ENCODE measurements at places on chromosomes 5 and 9.

DNA sequence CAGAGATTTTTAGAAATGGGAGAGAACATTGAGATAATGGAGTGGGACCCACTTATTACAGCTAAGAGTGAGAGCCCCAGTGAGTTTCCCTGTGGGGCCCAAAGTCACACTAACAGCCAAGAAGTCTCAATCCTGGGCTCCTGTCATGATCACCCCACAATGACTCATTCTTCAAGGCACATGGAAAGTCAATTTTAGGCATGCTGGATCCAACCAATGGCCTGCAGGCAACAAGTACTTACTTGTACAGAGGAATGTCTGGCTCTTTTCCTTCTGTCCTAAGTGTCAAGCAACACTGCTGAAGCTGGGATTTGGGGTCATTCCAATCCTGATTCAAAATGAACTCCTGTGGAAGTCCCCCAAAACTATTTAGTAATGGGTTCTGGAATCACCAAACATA is 123.1 kb downstream of the DROSHA start:
- DNase-seq: no peak

DNA sequence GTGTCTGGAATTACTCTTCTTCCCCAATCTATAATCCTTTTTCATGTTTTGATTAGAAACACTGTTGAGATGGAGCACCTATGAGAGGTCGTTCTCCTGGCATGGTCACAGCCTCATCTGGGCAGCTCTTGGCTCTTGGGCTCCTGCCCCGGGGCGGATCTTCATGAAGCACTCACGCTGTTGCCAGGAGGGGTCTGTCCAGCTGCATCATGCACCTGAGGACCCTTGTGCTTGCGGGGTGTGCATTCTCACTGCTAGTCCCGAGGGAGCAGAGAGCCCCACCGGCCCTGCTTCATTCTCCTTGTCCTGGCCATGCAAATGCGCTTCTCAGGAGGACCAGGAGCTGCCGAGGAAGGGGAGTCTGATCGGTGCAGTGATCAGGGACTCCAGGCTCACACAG is 117.6 kb upstream of the S1PR3 start:
- DNase-seq: no peak

DNA sequence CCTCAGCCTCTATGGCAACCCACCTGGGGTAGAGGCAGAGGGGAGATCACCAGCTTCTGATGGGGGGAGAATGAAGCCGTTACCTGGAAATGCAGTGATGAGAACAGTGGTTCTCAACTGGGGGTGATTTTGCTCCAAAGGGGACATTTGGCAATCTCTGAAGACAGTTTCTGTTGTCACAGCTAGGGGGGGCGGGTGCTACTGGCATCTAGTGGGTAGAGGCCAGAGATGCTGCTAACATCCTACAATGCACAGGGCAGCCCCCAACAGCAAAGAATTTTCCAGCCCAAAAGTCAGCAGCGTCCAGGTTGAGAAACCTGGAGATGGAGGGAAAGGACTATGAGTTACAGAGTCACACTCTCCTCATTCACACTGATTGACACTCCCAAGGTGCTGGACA is 84.5 kb downstream of the FGF1 start:
- no peak for DNase-seq

DNA sequence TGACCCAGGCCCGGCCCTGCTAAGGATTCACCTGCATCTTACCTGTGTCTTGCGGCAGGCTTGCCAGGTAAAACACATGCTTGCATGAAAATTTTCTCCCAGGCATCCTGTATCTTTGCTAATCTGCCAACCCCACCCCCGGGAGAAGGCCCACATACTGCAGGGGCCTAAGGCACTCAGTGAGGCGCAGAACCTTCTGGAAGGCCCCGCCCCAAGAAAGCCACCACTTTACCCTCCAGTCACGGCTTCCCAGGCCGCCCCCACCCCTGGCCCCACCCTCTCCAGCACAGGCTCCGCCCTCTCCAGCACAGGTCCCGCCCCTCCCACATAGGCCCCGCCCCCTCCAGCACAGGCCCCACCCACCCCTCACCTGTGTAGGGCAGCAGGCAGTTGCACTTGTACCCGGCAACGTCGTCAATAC is 29.8 kb upstream of the SEC16A start:
- no peak for DNase-seq

DNA sequence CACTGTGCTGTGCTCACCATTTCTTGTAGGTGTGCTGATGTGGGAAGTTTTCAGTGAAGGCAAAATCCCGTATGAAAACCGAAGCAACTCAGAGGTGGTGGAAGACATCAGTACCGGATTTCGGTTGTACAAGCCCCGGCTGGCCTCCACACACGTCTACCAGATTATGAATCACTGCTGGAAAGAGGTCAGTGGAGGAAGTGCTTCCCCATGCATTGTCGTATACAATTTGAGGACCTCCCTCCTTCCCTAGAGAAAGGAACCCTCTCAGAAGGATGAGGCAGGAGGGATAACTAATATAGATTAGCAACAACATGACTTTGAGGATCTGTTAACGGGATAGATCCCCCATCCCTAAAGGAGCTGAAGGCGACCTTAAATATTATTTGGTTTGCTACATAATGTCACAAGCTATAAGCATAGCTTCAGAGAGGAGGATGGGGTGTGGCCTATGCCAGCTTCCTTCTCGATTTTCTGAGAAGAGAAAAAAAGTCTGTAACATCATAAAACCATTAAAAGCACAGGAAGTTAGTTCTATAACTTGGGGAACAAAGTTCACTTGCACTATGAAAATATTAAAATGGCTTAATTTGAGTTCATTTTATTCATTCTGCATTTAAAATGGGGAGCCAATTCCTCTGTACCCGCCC is 17.0 kb upstream of the CYFIP2 start:
- no peak for DNase-seq

- DNase-seq: no peak
Observed at GRCh38 chr5:139141446-139142204, 56.5 kb downstream of the SIL1 start.

- no peak for DNase-seq
Observed at GRCh38 chr9:656926-657568, 184.4 kb upstream of the DMRT1 start.

- DNase-seq: no peak
Observed at GRCh38 chr9:89177944-89178829, at the start of gene SHC3. Gene SHC3 (minus strand): TSS chr9:89178818. CDS start chr9:89178460, 358 bp downstream.

DNA sequence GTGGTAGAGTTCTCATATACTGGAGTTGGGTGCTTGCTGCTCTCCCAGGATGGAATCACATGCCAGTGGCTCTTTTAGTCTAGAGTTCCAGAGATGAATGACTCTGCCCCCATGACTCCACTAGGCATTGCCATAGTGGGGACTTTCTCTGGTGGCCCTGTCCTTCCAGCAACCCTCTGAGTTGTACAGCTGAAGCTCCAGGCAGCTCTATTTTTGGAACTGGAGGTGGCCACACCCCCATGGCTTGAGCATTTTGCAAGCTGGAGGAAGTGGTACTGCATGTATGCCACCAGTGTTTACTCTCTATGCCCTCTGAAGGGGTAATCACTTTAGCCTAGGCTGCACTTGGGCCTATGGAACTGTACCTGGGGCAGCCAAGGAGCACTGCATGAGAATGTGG is 112.6 kb downstream of the RANBP17 start:
- DNase-seq: no peak

- DNase-seq: peak; percentile 21
Observed at GRCh38 chr5:129459777-129460671, at the start of gene ADAMTS19. Gene ADAMTS19 (plus strand): TSS chr5:129460298. CDS start chr5:129460392, 94 bp downstream.

DNA sequence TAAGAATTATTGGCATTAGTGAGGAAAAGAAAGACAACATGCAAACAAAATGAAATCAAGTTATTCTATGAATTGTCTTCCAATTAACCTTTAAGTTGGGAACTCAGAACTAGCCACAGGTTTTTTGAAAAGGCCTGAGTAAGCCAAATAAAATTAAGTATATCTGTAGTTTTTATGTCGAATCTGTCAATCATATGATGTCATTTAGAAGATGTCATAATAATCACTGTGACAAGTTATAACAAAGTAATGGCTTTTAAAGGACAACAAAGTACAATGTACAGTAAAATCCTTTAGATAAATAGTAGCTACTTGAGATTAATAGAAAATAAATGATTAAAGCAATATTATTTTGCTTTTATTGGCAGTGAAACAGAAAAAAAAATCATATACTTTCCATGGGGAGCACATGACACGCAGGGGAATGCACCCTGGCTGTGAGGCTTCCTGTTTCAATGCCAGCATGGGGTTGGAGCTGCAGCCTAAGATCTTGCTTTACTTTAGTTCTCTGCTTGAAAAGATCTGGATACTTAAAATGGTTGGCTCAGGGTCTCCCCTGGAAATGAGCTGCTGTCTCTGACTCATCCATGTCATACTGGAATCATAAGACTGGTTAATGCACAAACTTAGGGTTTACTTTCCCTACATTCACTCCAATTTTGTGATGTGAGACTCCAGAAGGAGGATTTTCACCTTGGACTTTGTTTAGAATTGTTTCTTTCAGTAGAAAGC is 284.3 kb downstream of the TAF11L14 start:
- DNase-seq: no peak

- DNase-seq: no peak
Observed at GRCh38 chr9:80839821-80840675, 849.3 kb downstream of the TLE1 start.

- DNase-seq: no peak
Observed at GRCh38 chr5:33788922-33789566, 102.7 kb downstream of the ADAMTS12 start.

- DNase-seq: no peak
Observed at GRCh38 chr9:136742591-136743391, at the start of gene LCN10. Gene LCN10 (minus strand): TSS chr9:136742940. CDS start chr9:136742903, 37 bp downstream.

DNA sequence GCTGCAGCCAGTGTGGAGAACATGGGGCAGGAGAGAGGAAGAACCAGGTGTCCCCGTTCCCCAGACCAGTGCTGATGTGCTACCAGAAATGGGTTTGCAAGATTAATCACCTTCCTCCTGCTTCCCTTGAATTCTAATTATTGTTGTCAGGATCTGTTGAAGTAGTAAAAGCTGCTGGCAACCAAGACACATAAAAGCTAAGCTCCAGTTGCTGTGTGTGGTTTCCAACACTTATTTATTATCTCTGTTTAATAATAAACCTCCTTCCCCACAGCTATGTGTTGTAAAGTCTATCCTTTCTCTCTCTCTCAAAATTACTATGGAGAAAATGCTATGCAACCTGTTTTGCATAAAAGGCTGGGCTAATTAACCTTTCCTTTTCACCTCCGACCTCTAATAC is 2.3 kb upstream of the RETREG1 start:
- no peak for DNase-seq

GRCh38 chr9:16262477-16263261 is 607.8 kb downstream of the BNC2 start:
- DNase-seq: no peak

DNA sequence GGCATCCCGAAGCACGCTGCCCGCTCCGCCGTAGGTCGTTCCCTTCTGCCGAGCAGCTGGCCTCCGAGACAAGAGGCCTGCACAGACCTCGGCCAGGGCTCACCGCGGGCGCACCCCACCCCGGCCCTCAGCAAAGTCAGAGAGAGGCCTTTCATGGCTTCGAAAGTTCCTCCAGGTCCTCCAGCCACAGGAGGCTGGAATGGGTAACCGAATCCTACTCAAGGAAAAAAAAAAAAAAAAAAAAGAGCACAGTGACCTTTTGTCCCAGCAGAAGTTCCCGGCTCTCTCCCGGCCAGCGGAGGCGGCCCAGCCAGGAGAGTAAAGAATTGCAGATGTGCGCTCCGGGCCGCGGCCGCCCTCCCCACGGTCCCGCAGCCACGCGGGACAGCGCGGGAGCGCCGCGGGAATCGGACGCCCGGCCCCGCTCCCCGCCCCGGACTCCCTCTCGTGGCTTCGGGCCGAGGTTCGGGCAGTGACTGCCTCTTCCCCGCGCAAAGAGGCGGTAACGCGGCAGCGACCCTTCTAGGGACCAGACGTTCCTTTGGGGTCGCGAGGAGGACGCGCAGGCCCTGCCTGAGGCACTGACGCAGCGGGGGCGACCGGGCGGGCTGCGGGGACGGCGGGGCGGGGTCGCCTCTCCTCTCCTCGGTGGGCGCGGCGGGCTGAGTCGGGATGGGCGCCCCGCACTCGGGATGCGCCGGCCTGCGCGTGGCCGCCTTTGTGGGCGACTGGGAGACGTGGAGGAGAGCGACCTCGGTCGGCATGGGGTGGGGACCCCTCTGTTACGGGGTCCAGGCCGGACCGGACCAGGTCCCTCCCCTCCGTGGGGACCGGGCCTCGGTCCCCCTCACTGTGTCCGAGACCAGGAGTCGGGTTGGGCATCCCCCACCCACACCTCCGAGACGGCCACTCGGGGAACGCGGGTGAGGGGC is 754 bp downstream of the GFPT2 start:
- no peak for DNase-seq

- no peak for DNase-seq
Observed at GRCh38 chr9:84517026-84517425, 152.5 kb upstream of the NTRK2 start.

DNA sequence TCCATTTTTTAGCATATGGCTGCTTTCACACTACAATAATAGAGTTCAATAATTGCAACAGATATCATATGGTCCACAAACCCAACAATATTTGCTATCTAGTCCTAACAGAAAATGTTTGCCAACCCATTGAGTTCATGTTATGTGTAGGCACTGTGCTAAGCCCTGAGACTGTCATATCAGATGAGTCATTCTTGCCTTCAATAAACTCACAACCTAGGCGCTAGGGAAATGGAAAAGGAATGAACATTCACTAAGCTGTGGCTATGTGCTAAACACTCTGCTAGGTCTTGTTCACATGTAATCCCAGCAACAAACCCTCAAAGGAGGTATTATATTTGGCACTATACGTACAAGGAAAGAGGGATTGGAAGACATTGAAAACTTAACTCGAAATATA is 8.4 kb upstream of the TIMD4 start:
- no peak for DNase-seq

GRCh38 chr5:108911055-108911454 is 163.4 kb downstream of the FER start:
- no peak for DNase-seq

Measured in hypothalamus (tissue), 51 donors.